ENCODE measurements at places on chromosomes 1 and 21. TPM values are rescaled to one million over a fixed set of nuclear protein-coding genes. Genes with fewer than 3 reads are reported as not detected.
A peak's percentile ranks its signal among the peaks of the same experiment; 100 is the strongest.

The DCST1 gene
- total RNA-seq: not detected

The AMY1B gene
- not detected for total RNA-seq

The NDUFS5 gene
- total RNA-seq: 978 TPM

The LCE3D gene
- total RNA-seq: not detected

DNA sequence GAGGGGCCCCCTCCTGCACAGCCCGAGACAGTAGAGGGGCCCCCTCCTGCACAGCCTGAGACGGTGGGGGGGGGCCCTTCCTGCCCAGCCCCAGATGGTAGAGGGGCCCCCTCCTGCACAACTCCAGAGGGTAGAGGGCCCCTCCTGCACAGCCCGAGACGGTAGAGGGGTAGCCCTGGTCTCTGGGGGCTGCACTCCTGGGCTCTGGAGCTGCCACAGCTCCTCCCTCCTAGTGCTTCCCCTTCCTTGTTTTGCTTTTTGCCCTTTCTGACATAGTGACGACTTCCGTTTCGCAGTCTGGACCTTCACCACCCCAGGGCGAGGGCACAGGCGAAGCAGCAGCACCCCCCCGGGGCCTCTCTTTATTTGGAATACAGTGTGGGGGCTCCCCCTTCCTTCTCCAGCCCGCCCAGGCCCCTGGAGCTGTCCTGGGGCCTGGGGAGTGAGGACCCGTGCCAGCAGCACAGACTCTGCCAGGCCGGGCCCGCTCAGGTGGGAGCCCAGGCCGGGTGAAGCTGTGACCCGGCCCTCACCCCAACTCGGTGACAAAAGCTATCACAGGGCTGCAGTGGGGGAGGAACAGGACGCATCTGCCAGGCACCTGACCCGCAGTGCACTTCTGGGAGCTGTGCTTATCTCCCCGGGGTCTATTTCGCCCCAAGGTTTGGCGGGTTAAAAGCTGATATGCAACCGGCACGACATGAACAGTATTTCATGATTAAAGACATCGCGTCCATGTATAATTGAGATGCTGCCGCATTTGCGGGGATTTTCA, 1.1 kb upstream of the PRXL2B start:
- peak; percentile 54 for DNase-seq

GRCh38 chr1:111484391-111485026, 10.7 kb downstream of the C1orf162 start:
- DNase-seq: no peak

DNA sequence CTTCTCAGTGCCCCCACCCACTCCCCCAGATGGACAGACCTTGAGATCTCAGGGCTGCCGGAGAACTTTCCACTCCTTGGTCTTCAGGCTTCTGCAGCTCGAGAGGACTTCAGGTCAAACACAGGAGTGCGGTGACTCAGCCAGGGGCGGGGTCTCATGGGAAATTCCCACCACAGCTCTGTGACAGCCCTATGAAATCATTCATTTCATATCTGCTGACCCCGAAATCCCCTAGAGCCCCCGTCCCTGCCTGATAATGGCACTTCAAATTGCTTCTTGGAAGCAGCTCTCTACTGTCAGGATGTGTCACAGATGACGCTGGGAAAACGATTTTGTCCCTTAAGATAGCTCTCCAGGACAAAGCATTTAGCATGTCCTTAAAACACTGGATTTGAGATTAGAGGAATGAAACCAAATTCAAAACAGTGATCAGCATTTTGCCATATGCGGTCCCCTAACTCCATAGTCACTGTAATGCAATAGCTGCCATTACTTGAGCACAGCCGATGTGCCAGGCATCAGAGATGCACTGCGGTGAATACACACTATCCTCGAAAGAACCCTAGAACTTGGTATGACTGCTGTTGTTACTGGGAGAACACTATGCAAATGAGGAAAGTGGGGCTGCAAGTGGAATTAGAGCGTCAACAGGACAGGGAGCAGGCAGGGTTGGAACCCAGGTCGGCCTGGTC, at the start of gene TNFRSF9:
TSS of gene TNFRSF9 (minus strand) at position 95 of the 692 bp plus-strand sequence. CDS start 845 bp downstream, outside the sequence.
- no peak for DNase-seq

Data from cardiac muscle cell (in vitro differentiated cells and primary cell).